ENCODE measurements at places on chromosomes 6 and 20. TPM values are rescaled to one million over a fixed set of nuclear protein-coding genes. Genes with fewer than 3 reads are reported as not detected.

DNA sequence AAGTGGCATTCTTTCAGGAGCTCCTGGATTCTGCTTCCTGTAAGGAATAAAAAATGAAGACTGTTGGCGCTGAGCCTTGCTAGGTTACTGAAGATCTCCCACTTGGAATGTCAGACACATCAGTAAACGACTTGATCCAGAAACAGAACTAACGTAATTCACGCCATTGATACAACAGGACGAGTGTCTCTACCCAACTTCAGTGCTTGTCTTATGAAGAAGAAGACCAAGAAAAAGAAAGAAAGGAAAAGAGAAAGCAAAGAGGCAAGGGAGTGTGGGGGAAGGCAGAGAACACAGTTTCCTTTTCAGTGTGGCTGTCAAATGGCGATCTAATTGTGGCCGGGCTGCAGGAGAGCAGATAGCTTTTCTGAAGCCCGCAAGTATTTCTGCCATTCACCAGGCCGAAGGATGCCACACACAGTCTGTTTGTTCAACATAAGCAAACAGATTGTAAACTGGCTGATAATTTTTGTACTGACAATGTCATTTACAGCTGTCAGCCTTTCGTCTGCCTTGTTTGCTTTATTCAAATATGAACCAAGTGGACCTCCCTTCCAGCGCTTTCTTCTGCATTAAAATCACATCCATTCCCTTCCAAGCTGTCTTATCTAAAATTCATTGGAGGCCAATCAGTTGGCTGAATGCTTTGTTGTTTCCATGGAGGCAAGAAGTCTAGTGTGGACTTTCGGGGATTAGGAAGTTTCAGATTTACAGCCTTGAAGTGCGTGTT, 180.6 kb downstream of the FOXA2 start:
- DNase-seq = no peak

DNA sequence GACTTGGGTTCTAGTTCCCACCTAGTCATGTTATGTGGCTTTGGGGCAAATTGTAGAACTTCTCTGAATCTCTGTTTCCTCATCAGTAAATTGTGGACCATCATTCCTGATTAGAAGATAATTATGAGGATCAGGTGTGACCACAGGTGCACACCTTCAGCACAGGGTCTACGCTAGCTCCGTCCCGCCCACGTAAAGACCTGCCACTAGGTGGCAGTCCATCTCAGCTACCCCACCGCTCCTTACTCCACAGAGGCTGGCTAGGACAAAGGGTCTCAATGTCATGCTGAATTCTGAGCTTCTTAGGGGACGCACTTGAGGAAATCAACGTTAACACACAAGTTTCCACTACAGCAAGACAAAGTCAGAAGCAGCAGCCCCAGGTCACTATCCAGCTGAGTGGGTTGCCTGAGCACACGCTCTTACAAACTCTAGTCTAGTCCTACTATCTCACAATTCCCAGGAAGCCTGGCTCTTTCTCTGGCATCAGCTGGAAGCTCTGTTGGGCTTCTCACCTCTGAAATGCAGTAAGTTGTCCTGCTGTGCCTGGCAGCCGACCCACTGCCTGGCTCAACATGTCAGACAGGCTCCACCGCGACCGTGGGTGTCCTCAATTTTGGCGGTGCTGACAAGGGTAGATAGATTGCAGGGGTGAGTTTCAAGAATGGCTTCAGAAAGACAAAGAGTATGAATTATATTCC, 2.0 kb upstream of the PLCG1 start:
- no peak for DNase-seq

GRCh38 chr6:165663736-165664558, 906 bp upstream of the PDE10A start:
- DNase-seq = no peak

DNA sequence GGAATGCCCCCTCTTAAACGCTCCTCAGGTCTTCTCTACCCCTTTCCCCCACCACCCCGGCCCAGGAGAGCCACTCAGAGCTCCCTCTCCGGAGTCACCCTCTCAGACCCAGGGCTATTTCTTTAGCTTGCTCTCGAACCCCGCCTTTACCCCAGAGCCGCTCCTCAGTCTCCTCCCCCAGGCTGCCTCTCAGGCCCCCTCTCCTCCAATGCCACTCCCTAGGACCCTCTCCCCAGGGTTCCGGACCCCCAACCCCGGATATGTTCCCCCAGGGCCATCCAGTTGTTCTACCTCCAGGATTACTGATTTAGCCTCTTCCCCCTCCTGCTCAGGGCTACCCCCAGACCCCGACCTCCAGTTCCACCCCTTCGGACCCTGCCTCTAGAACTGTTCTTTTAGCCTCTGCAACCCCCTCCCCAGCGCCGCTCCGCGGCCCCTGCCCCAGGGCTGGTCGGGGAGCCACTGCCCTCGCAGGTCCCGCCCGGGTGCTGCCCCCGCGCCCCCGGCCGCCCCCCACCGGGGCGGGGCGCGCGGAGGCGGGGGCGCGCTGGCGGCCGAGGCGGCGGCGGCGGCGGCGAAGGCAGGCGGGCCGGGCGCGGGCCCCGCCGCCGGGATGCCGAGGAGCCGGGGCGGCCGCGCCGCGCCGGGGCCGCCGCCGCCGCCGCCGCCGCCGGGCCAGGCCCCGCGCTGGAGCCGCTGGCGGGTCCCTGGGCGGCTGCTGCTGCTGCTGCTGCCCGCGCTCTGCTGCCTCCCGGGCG, at the start of gene MMP24:
TSS of gene MMP24 (plus strand) at position 565 of the 758 bp plus-strand sequence. CDS start at position 614, 49 bp downstream.
- no peak for DNase-seq

DNA sequence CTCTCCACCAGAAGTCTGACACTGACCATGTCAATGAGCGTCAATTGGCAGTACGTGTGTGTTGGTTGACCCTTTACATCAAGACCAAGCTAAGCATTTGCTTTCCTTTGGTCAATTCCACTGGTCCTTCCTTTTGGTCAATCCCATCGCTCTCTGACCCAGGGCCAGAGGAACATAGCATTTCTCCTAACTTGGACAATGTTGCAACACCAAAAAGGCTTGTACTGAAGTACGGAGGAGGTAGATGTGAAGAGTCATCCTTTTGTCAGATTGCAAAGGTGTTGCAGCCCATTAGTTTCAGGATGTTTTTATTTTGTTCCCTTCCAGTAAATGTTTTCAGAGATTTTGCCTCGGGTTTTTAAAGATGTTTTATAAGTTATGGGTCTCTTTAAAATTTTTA, 24.6 kb downstream of the EDN1 start:
- DNase-seq = no peak

DNA sequence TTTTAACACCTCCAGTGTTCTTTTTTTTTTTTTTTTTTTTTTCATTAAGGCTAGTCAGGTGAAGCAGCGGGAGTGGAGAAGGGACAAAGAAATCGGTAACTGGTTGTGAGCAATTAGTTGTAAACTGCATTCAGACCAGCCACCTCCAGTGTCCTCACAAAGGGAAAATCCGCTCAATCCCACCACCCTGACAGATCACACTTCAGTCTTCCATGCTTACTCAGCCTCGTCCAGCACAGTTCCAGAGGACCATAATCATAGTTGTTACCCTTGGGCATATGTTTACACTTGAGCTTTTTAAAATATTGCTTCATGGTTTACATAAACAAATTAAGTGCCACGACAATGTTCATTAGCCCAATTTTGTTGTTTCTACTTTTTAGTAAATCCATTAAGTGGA, 10.2 kb downstream of the DYNLRB1 start:
- DNase-seq = no peak

GRCh38 chr20:48820649-48820973, 7.2 kb downstream of the PREX1 start:
- DNase-seq = no peak

DNA sequence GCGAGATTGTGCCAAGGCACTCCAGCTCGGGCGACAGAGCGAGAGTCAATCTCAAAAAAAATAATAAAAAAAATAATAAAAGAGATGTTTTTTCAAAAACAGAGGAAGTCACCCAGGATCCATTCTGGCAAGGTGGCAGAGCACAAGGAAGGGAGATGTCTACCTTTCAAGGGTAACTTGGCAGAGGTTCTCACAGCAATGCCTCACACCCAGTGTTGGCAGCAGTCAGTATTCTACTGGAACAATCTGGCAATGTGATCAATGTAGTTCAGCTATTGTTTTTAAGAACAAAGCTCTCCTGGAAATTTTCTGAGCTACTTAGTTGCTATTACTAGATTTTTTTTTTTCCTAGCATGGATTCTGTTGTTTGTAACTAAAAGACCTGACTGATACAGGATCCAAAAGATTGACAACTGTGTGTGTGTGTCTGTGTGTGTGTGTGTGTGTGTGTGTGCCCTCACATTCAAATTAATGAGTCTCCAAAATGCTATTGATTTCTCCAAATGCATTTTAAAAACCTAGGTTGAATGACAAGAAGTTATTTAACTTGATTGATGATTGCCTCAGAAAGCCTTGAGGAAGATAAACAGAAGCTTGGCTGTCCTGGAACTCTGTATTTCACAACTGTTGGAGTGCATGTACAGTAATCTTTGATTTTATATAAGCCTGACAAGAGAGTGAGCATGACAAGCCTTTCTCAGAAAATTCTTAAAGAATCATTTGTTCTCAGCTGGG, 114.1 kb upstream of the RREB1 start:
- no peak for DNase-seq

DNA sequence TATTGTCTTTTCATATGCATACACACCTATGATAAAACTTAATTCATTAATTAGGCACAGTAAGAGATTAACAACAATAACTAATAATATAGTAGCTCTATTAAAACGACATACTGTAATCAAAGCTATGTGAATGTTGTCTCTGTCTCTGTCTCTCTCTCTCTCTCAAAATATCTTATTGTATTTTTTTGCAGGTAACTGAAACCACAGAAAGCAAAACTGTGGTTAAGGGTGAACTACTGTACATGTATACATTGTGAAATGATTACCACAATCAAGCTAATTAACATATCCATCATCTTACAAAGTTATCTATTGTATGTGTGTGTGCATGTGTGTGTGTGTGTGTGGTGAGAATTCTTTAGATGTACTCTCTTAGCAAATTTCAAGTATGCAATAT, 242.0 kb upstream of the RSPO3 start:
- DNase-seq = no peak

GRCh38 chr6:29376003-29376402, 912 bp upstream of the OR12D3 start:
- DNase-seq = no peak

DNA sequence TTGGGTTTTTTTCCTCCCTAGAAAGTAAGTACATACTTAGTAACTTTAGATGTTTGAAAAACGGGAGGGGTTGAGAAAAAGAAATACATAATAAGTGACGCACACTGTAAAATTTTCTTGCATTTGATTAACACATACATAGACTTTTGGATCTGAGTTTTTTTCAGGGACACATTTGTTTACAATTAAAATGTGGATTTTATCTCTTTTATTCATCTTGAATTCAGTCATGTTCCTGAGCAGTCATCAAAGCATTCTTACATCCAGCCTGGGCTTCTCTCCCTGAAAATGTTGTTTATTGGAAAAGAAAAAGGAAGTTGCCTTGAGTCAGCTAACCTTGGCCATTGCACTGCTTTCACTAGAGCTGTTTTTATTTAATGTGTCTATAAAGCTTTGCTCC, 8.7 kb upstream of the RPP40 start:
- DNase-seq = no peak

DNA sequence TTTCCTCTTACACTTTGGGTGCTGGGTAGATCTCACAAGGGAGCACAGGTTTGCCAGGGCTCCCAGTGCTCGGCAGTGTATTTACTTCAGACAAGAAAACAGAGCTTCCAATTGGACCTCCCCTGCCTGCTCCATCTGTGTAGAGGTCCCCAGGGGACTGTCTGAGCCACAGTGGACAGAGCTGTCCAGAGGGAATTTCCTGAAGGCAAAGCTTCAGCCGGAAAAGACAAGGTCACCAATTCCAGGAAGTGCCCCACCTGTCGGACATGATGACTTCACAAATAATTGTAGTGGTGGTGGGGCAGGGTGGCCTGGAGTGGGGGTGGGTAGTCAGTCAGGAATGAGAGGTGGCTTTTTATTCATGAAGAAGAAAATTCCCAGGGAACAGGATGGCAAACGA, 18.6 kb downstream of the ADGRF5 start:
- DNase-seq = no peak

- no peak for DNase-seq
These were observed 8.1 kb upstream of the CSE1L start for GRCh38 chr20:49037962-49038387.

DNA sequence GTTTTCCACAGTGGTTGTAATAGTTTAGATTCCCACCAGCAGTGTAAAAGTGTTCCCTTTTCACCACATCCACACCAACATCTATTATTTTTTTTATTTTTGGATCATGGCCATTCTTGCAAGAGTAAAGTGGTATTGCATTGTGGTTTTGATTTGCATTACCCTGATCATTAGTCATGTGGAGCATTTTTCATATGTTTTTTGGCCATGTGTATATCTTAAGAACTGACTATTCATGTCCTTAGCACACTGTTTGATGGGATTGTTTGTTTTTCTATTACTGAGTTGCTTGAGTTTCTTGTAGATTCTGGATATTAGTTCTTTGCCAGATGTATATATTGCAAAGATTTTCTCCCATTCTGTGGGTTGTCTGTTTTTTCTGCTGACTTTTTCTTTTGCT, 820.1 kb downstream of the TENT5A start:
- DNase-seq = no peak

The WFDC12 gene
- total RNA-seq = not detected

The MRPL14 gene
- 24.6 TPM for total RNA-seq

The ANKRD6 gene
- total RNA-seq = 45.9 TPM

The HLA-F gene
- 90.5 TPM for total RNA-seq

The TSPO2 gene
- total RNA-seq = not detected

Measured in aorta (tissue), 5 donors.